ENCODE measurements at places on chromosomes 13 and 19.

DNA sequence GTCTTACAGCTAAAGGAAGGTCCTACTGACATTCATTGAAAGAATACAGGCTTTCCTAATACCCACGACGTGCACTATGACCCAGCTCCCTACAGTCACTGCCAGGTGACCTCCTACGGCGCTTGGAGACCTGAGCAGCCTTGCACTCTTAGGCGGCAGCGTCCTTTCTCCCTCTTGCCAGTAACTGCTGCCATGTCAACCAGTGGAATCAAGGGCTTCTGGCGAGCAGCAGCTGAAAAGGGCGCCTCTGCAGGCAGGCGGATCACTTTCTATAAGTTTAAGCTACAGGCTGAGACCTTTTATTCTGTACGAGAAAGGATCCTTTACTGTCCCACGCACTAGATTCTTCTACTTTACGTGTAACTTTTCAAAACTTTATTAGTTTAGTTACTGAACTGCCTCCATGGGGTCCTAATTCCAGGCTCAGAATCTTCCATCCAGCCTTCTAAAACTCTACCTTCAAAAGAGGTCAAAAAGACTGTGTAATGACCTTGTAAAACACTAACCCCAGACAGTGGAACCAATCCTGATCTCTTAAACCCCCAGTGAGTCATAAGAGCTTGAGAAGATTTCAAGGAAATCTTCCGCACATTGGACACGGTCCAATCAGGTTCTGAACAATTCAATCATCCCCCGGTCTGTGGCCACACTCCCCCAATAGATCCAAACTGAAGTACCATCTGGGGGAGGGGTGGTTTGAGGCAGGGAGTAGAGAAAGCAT lies 1.9 kb downstream of the KCTD12 start:
- no peak for DNase-seq

DNA sequence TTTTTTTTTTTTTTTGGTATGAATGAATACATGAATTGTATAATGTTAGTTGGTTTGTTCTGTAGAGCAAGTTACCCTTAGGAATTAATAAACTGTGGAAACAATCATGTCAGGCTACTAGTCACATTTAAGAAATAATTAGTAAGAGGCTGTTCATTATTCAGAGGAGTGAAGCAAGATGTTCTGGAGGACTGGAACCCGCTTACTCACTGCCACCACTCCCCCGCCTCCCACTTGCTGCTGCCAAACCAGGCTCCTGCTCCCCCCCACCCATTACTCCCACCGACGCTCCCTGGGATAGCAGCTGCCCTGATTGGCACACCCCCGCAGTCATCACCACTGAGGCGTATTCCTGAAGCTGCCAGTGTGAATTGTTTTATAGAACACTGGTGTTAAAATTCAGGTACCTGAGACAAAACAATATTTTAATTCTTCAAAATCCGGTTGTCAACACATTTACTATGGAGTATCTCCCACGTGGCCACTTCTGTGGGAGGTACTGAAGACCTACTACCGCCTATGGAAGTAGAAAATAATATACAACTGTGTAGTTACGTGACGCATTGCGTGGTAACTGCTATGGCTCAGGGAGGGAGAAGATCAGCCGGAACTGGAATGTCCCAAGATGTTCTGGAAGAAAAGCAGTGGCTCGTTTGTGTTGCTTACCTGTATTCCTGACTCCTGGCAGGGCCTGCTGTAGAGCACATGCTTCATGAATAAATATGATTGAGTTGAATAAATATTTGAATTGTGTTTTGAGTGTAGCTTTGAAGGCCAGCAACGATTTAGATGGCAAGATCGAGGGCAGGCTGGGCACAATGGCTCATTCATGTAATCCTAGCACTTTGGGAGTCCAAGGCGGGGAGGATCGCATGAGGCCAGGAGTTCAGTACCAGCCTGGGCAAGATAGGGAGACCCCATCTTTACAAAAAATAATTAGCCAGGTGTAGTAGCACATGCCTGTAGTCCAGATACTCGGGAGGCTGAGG lies 1.7 kb downstream of the DPY19L3 start:
- DNase-seq, result no peak

GRCh38 chr19:5154129-5154798 lies 185.4 kb downstream of the KDM4B start:
- DNase-seq, result peak; percentile 62

DNA sequence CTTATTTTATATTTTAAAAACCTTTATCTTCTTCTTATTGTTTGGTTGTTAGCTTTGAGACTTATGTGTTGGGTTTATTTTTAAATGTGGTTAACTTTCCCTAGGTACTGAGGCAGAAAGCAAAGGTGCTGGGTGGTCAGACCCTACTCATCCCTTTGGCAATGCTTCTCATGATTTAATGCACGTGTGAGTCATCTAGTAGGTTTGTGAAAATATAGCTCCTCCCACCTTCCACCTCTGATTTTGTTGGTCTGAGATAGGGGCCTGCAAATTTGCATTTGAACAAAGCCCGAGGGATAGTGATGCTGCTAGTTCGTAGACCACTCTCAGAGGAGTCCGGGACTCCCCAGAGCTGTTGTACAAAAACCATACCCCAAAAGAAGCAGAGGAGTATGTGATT lies 771.3 kb upstream of the ARGLU1 start:
- DNase-seq, result no peak

DNA sequence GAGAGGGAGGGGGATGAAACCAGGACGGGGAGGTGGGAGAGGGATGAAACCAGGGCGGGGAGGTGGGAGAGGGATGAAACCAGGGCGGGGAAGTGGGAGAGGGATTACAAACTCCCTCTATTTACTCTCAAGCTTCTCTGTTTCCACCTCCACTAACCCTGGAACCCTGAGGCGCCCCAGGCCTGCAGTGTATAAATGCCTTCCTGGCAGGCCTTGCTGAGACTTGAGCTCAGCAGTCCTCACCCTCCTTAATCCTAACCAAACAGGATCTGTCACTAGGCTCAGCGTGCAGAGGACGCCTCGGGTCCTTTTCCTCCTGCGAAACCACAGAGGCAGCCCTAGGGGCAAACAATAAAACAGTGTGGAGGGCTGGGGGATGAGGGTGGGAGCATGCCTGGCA lies 32.1 kb upstream of the OR1M1 start:
- no peak for DNase-seq
